Subcutaneous adipose tissue (tissue), 4 donors: ENCODE measurements at places on chromosomes 7 and 10. TPM values are rescaled to one million over a fixed set of nuclear protein-coding genes. Genes with fewer than 3 reads are reported as not detected.

The GRM8 gene
- not detected for total RNA-seq

The KLHDC10 gene
- total RNA-seq: 18.9 TPM

The ACTL6B gene
- total RNA-seq: not detected

The PTPRE gene
- total RNA-seq: 66.8 TPM

The LBX1 gene
- total RNA-seq: not detected

The FBXO24 gene
- total RNA-seq: not detected

The ZNF239 gene
- 3.6 TPM for total RNA-seq
